ENCODE measurements at places on chromosomes 1 and 21. TPM values are rescaled to one million over a fixed set of nuclear protein-coding genes. Genes with fewer than 3 reads are reported as not detected.

Gene MAP3K21
- 6.9 TPM for total RNA-seq

GRCh38 chr1:29256979-29257804 lies 20.9 kb downstream of the PTPRU start:
- DNase-seq: no peak

- DNase-seq: peak; percentile 78
Observed at GRCh38 chr1:201346337-201346939, 31.0 kb downstream of the TNNT2 start.

Gene STUM
- total RNA-seq: not detected

GRCh38 chr1:111707906-111708305 lies 31.3 kb downstream of the INKA2 start:
- peak; percentile 39 for DNase-seq

DNA sequence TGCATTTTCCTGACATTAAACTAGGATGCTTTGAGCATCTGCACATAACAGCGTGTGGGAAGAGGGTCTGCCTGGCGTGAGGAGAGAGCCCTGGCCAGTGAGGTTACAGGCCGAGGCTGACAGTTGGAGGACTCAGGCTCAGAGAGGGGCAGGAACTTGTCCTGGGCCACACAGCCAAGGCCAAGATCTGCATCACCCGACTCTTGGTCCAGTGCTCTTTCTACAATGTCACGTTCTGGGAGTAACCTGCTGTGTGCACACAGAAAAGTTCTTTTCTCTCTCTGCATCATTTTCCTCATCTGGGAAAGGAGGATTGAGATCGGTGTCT lies 42.8 kb upstream of the RUNX3 start:
- no peak for DNase-seq

Gene RGL1
- total RNA-seq: 0.26 TPM

DNA sequence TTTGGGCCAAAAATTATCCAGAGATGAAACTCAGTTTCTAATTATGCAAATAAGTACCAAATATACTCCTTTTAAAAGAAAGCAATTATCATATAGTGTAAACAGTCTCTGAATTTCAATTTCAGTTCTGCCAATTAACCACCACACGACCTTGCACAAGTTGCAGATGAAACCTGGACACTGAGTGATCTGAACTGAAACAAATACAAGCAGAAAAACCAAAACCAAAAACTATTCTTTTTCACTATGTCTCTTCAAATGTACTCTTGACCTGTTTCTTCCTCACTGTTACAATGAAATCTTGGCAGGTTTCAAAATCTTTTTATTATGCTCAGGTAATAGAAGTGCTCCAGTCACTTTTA lies 79.2 kb downstream of the TYW3 start:
- no peak for DNase-seq

Gene SLC1A7
- total RNA-seq: not detected

GRCh38 chr1:52669696-52670095 lies 28.5 kb downstream of the COA7 start:
- DNase-seq: no peak

- peak; percentile 69 for DNase-seq
Observed at GRCh38 chr1:156797212-156797871, 19.3 kb downstream of the SH2D2A start.

- peak; percentile 99 for DNase-seq
Observed at GRCh38 chr1:24683713-24684162, 40.6 kb downstream of the SRRM1 start.

DNA sequence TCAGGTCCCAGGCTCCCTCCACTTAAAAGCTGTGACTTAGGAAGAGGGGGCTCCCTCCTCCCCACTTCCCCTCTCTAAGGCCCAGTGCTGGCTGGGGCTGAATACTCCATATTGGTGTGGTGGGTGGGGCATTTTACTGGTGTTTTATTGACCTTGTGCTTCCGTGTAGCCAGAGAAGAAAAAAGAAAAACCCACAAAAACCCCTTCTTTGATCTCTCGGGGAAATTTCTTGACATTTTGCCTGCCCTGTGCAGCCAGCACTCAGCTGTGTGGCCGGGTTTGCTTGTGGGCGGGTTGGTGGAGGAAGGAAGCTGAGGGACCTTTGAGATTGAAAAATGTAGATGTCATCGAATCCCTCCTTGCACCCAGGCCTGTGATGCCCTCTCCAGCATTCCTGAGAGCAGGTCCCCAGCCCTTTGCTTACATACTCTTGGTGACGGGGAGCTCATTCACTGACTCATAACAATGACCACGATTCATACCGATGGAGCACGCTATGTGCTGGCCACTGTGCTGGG lies 24.8 kb downstream of the TNFRSF8 start:
- DNase-seq: no peak

DNA sequence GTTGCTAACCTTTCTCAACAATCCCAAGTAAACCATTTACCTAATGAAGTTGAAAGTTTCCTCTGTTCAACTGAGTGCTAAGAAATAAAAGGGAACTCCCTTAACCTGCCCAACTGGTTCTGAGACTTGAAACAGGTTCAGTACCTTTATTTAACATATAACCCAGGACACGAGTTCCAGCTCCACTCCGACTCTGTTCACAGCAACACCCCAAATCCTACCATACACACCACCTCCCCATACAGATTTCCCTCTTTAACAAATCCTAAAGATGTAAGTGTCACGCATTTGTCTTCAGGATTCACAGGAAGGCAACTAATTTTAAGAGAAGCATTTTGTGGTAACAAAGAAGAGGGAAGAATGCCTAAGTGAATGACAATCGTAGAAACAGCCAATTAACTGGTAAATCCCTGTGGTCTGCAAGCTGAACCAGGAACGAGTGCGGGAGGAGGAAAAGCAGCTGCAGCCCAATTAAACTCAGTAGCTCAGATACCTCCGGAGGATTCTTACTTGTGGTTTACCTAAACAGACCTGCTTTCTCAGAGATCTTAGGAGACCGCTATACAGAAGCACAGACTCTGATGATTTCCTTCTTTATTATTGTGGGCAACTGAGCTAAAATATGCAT lies 134.5 kb upstream of the MAGI3 start:
- DNase-seq: peak; percentile 46

- DNase-seq: no peak
Observed at GRCh38 chr1:30726236-30726635, 2.9 kb upstream of the MATN1 start.

GRCh38 chr1:31751822-31752241 lies 12.3 kb downstream of the ADGRB2 start:
- no peak for DNase-seq

Gene CFAP107
- total RNA-seq: not detected

DNA sequence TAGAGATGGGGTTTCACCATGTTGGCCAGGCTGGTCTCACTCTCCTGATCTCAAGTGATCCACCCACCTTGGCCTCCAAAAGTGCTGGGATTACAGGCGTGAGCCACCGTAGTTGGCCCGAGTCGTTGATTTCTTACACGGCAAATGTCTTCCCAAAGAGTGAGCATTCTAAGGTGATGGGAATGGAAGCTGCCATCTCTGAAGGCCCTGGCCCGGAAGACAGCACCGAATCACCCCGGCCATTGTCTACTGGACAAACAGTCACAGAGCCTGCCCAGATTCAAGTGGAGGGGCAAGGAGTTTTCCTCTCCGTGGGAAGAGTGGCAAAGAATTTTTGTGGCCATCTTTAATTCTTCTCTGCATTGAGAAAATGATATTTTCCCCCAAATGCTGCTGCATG lies 92.1 kb upstream of the AJAP1 start:
- no peak for DNase-seq

GRCh38 chr1:16076031-16076864 lies 2.8 kb upstream of the FAM131C start:
- DNase-seq: peak; percentile 91

- DNase-seq: peak; percentile 34
Observed at GRCh38 chr1:183416850-183417771, 1.1 kb downstream of the NMNAT2 start.

All from bronchial epithelial cell (primary cell).